Stimulated activated CD4-positive, alpha-beta T cell treated with anti-CD3 and anti-CD28 coated beads, TNF-alpha, amount 100 ng/mL, for 24 hours (primary cell): ENCODE measurements at places on chromosomes 7 and 10.
A peak's percentile ranks its signal among the peaks of the same experiment; 100 is the strongest.

- DNase-seq: no peak
Measured at GRCh38 chr7:38902449-38902848, 6.5 kb downstream of the VPS41 start.

GRCh38 chr7:109354000-109354399 is 784.3 kb downstream of the DNAJB9 start:
- no peak for DNase-seq

GRCh38 chr10:74033702-74034101 is 35.8 kb downstream of the VCL start:
- DNase-seq: no peak

DNA sequence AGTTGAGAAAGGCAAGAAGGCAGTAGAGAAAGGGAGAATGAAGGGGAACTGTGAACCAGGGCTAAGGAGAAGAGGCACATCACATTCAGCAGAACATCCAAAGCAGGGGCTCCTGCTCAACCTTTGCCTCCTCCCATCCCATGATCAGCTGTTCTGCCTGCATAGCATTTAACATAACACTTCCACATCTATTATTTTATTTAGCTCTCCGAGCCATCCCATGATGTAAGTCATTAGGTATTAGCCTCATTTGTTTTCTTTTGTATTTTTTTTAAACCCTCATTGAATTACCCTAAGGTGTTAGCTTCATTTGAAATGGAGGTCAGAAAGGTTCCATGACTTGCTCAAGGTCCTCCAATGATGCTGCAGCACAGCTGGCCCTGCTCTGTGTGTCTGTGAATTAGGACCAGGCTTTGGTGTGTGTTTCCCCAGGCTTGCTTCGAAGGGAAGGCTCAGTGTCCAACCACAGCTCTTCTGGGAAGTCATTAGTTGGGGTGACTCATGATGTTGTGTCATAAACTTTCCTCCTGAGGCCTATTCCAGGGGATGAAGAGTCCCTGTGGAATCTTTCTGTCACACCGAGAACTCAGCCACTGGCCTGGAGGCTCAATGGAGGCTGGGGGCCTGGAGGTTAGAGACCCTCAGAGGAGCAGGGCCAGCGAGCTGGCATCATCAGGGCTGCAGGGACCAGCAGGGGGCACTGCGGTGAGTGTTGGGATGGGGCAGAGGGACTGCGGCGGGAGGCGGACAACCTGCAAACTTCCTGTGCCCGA is 16.5 kb downstream of the NPFFR1 start:
- DNase-seq: no peak

DNA sequence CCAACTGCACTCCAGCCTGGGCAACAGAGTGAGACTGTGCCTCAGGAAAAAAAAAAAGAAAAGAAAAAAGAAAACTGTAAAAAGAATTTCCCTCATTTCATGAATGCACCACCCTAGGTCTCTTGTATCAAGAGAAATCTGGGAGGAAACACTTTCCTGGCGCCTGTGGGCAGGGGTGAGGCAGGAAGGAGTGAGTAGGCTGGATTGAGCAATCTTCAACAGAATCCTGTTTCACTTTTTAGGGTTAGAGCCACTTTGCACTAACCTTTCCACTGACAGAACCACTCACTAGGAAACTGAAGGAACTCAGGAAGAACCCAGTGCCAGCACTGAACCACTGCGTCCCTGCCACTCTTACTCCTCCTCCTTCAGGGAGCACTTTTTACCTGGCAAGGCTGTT is 282.1 kb downstream of the CCDC3 start:
- peak; percentile 9 for DNase-seq

- DNase-seq: no peak
Measured at GRCh38 chr10:91617072-91617609, 15.7 kb downstream of the PPP1R3C start.

DNA sequence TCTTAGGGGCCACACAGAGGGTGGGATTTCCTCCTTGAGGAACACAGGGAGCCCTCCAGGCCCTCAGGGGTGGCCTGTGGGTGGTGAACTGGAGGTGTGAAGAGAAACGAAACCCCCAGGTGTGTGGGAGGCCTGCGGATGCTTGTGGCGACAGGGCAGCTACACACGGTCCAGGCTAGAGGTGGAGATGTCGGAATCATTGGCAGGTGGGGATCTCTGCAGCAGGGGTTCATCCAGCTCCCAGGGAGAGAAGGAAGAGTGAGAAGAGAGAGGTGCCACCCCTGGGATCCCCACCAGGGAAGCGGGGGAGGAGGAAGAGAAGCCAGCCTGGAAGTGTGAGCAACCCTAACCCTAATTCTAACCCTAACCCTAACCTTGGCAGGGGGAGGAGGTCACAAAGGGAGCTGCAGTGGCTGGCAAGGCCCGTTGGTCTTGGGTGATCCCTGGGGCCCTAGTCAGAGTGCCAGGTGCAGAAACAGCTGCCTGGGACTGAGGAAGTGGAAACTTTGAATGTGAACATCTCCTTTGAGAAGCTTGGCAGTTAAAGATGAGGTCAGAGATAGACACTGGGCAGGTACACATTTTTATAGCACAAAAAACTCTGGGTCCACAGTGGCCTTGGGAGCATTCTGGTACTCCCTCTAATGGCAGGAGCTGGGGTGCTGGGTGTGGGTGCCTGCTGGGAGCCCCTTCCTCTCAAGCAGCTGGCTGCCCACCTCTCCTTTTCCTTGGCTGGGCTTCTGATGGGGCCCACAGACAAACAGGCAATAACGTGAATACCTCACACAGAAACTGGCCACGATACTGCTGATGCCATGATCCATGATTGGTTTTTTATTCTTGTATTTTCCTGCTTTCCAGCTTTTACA is 6.8 kb upstream of the AEBP1 start:
- DNase-seq: no peak

DNA sequence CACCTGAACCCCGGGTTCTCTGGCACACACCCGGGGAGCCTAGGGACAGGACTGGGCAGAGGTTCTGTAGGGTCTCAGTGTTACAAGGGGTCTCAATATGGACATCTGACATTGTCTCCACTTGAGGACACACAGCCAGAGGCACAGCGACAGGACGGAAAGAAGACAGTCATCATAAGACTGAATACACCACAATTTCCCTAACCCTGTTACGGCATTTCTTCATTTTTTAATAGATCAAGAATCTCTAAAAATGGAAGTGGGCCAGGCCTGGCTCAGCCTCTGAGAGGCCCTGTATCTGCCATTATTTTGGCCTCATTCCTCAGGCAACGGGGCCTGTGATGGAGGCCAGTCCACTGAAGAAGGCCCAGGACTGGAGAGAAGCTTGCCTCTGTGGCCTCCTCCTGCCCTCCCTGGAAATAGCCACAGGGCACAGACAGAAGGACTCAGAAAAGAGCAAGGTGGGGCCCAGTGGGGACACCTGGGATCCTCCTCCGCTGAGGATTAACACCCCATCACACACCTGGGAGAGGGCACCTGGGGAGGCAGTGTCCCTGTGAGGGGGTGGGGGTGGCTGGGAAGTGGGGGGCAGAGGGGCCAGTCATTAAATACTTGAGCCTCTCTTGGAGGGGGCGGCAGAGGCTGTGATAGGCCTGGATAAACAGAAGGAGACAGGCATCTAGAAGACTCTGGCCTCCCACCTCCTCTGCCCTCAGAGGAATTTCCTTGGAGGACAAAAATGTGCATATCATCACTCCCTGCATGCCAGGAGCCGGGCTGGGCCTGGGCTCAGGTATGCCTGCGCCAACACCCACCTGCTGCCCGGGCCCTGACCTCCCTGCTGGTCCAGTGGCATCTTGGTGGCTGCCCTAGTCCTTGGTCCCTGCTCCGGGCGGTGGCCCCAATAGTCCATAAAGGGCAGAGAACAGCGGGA is 8.0 kb downstream of the SPOCK2 start:
- DNase-seq: no peak

DNA sequence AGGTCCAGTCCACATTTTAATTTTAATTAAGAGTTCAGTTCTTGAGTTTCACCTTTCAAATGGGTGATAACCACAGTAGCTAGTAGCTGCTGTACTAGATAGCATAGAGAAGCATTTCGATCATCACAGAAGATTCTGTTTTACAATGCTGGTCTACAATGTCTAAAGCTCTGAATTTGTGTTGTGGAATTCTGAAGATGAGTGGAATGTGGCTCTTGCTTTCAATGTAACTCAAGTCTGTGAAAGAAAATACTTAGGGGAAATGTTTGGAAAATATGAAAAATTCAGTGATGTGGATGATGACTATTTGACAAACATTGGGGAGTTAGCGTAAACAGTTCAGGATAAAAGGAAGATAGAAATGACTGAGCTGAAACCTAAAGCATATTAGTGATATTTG is 139.4 kb downstream of the GNAT3 start:
- no peak for DNase-seq

- no peak for DNase-seq
Measured at GRCh38 chr7:133601617-133602016, 348.7 kb downstream of the EXOC4 start.

GRCh38 chr10:103632247-103632642 is 138.7 kb downstream of the NEURL1 start:
- no peak for DNase-seq

DNA sequence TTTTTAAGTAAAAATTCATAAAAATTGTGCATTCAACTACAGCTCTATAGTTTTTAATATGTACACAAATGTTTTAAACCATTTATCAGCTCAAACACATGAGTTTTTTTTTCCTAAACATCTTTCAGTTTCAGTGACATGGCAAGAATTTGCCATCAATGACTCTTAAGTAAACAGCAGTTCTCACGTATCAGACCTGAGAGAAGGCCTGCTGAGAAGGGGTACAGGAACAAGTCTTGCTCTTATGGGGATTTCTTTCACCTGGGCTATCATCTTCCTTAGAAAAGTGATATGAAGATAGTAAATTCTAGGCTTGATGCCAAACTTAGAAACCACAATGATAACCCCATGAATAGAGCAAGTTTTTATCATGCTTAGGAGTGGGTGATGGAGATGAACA is 467.8 kb downstream of the ARL4A start:
- no peak for DNase-seq

DNA sequence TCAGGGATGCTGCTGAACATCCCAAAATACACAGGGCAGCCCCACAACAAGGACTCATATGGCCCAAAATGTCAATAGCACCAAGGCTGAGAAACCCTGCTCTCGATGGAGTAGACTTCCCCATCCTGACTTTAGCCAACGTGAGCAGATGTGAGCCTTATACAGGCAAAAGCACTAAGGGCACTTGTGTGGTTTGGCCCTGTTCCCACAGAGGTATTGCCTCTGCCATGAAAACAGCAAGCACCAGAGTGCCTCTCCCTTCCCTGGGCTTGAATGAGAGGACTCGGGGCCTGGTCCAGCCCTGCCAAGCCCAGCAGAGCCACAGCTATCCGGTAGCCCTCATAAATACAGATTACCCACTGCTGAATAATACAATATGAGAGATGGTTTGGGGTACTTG is 47.5 kb downstream of the ACSM6 start:
- no peak for DNase-seq

DNA sequence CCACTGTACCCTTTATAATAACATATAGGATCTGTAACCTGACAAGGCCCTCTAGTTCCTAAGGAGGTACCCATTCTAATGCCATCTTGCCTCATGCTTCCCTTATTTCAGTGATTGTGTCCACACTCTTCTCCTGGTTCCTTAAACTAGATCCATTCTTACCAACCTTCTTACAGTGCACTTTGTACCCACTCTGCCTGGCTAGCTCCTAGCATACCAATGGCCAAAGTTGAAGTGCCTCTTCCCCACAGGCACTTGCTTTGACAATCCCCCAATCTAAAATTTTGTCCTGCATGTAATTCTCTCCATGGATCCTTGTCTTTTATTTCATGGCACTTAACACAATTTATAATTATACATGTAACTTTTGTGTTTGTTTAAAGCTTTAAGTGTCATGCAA is 40.9 kb downstream of the CCDC71L start:
- DNase-seq: no peak

DNA sequence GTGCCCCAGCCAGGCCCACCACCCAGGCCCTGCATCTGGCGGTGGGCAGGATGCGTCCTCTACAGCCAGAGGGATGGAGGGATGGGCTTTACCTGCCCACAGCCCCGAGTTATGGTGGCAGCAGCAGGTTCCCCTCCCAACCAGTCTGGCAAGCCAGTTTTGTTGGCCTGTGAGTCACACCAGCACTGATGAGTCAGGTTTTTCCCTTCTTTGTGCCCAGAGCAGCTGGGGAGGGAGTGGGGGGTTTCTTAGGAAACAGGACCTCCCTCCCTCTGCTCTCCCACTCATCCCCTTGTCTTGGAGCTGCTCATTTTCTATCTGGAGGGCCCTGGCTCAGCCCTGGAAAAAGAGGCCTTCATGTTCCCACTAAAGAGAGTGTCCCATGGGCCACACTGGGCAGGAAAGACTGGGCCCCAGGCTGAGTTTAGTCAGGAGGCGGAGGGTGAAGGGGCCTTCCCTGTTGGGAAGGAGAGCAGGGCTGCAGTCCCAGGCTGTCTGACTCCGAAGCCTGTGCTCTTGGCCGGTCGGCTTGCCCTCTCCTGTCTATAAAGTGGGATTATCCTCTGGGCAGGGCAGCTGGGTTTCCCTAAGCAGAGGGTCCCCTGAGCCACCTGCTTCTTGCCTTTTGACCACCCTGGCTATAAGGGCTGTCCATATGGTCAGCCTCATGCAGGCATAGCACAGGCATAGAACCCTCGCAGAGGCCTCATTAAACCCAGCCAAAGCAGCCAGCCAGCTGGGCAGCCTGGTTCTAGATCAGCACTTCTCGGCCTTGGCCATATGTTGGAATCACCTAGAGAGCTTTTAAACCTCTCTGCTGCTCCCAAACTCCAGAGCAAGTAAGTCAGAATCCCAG is 30.2 kb upstream of the ANKRD2 start:
- DNase-seq: peak; percentile 55

DNA sequence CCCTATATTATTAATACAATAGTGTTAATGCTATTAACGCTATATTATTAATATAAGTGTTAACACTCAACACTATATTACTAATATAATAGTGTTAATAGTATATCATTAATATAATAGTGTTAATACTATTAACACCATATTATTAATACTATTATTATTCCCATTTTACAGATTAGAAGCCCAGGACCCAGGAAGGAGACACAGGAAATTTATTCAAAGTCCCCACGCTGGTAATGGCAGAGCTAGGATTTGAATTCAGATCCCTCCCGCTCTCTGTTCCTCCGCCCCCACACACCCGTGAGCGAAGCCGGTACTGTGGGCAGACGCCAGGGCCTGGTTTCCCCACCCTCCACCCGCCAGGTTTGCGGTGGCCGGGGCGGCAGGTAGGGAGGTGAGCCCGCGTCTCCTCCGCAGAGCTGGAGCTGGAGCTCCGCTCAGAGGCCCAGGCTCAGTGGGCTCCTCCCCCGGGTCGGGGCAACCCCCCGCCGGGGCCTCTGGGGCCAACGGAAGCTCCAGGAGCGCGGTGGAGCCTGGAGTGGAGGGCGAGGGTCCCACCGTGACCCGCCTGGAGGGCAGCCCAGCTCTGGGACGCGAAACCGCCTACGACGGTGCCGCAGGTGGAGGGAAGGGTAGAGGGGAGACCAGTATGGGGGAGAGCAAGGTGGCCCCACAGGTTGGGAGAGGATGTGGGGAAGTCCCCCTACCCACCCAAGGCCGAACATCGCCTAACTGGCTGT is at the start of gene TMEM225B:
TMEM225B (plus strand) TSS at position 506 of the 740 bp plus-strand sequence. CDS start 6,122 bp downstream, outside the sequence.
- no peak for DNase-seq

- no peak for DNase-seq
Measured at GRCh38 chr7:75793676-75794075, 19.9 kb downstream of the CCL24 start.
